ENCODE measurements at places on chromosomes 3 and 15.
A peak's percentile ranks its signal among the peaks of the same experiment; 100 is the strongest.

GRCh38 chr3:101829874-101830273, 19.4 kb upstream of the NFKBIZ start:
- DNase-seq = no peak

DNA sequence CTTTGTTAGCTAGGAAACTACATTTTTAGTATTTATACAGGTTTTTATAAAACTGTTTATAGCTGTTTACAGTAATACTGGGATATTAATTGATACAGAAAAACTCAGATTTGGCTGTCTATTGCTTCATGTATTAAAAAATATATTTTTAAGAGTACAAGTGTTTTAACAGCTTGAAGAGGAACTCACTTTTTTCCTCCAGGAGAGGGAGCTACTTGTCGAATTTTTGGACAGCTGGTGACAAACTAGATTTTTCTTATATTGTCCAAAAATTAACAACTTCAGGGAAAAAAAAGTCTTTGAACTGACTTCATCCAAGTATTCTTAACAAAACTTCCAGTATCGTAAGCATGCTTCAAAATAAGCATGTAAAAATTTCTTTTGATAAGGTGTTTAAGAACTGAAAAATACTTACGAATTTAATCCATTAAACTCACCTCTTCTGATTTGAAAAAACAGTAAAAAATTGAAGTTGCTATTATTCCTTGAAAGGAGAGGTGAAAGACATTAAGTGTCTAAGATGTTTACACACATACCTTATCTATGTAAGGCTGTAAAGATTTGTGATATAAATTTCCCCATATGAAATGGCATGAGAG, 4.0 kb downstream of the DIPK2A start:
- DNase-seq = peak; percentile 84

- peak; percentile 65 for DNase-seq
Measured at GRCh38 chr15:31236184-31237042, 90.2 kb upstream of the KLF13 start.

GRCh38 chr3:49122451-49122850, 1.8 kb upstream of the USP19 start:
- DNase-seq = no peak

GRCh38 chr3:112984485-112984884, 6.3 kb upstream of the GTPBP8 start:
- DNase-seq = no peak

GRCh38 chr3:139460076-139460475, 16.2 kb downstream of the RBP2 start:
- DNase-seq = no peak

DNA sequence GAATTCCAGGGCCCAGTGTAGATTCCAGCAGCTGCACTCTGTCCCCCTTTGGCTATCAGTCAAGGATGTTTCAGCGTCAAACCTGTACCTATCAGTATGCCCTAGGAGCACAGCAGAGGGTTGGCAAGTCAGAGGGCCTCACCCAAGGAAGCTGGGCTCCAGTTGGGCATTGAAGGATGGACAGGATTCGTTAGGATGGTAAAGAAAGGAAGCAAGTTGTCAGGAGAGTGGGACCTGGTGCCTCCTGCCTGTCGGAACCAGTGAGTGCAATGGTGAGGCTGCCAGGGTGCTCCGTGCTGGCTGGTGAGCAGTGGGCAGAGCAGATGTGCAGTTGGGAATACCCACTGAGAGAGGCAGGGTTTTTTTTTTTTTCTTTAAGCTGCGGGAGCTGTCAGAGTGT, 157.2 kb downstream of the CHDH start:
- DNase-seq = no peak

Data from globus pallidus (tissue), 1 donor.